Activated CD8-positive, alpha-beta memory T cell treated with anti-CD3 and anti-CD28 coated beads, Interleukin-2, amount 50 U/mL, for 4 hours (primary cell): ENCODE measurements at places on chromosomes 13 and 19.

- DNase-seq, result no peak
These were observed 504.2 kb downstream of the RFC3 start for GRCh38 chr13:34322014-34322742.

DNA sequence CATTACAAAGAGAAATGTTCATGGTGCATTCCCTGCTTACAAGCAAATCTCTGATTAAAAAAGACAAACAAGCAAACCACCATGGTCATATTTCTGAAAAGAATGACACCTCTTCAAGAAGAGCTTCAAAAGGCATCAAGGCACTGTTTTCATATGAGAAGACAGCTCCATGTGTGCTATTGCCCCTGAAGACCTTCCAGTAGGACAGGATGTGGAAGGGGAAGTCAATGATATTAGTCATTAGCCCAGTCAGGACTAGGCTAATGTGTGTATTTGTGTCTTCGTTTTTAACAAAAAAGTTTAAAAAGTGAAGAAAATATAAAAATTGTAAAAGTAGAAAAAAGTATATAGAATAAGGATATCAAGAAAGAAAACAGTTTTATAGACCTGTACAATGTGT is 534.7 kb upstream of the ARGLU1 start:
- DNase-seq, result no peak

DNA sequence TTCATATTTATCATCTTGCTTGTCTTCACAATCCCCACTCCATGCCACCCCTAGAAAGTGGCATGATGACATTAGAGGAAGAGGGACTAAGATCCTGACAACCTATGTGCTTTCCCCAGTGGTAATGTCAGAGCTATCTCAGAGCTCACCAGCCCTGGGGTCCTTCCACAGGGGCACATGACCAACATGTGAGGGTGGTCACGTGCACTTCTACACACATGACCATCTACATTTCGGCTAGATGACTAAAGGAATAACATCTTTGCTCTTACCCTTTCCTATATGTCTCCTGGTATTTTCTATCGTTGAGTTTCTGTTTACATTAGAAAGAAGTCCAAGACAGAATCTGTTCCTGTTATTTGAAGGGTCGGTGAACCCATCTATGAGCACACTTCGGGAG is 46.2 kb downstream of the RFXAP start:
- DNase-seq, result no peak

- DNase-seq, result no peak
These were observed 3.8 kb upstream of the UQCR11 start for GRCh38 chr19:1609103-1609396.

- DNase-seq, result no peak
These were observed 47.6 kb downstream of the GATAD2A start for GRCh38 chr19:19453125-19453454.

DNA sequence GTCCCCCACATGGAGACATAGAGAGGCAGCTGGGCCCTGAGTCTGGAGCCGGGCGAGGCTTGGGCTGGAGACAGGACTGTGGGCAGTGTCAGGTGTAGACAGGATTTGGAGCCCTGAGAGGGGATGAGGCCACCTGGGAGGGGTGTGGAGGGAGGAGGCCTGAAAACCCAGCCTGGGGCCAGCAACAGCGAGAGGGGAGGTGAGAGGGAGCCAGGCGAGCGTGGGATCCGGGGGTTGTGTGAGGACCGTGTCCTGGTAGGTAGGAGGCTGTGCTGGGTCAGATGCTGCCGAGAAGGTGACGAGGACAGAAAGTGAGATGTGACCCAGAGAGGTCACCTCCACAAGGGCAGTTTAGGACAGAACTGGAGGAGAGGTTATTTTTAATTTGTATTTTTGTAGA is 7.4 kb downstream of the MPND start:
- no peak for DNase-seq
